ENCODE measurements at places on chromosomes 1 and 21. TPM values are rescaled to one million over a fixed set of nuclear protein-coding genes. Genes with fewer than 3 reads are reported as not detected.

SHISA4 gene
- 0.34 TPM for total RNA-seq

ECE1 gene
- 111 TPM for total RNA-seq

MPZ gene
- 6.4 TPM for total RNA-seq

DNA sequence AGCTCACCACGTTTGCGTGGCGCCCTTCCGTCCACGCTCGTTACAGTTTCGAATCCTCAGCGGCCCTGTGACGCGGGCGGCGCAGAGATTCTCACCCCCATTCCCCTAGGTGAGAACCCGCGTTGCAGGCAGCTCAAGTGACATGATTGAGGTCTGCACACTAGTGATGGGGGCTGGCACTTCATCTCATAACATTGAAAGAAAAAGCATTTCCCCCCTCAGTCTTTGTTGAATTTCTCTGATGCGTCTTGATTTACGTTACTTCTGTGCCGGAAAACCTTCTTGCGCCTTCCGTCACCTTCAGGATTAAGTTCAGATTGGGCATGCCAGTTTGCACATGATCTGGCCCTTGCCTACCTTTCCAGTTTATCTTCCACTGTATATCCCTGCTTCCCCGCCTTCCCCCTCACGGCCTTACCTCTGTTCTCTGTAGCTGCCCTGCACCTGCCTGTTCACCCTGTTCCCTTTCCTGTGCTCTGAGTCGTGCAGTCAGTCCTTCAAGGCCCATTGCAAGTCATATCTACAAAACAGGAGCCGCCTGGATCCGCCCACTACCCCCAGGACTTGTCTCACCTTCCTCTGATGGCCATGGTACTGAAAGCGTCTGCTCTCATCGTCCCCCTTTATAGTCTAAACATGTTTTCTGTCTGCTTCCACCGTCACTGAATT lies 1.1 kb downstream of the CTPS1 start:
- DNase-seq, result peak; percentile 65

GRCh38 chr1:228794173-228794572 lies 58.9 kb downstream of the RHOU start:
- DNase-seq, result peak; percentile 50

DNA sequence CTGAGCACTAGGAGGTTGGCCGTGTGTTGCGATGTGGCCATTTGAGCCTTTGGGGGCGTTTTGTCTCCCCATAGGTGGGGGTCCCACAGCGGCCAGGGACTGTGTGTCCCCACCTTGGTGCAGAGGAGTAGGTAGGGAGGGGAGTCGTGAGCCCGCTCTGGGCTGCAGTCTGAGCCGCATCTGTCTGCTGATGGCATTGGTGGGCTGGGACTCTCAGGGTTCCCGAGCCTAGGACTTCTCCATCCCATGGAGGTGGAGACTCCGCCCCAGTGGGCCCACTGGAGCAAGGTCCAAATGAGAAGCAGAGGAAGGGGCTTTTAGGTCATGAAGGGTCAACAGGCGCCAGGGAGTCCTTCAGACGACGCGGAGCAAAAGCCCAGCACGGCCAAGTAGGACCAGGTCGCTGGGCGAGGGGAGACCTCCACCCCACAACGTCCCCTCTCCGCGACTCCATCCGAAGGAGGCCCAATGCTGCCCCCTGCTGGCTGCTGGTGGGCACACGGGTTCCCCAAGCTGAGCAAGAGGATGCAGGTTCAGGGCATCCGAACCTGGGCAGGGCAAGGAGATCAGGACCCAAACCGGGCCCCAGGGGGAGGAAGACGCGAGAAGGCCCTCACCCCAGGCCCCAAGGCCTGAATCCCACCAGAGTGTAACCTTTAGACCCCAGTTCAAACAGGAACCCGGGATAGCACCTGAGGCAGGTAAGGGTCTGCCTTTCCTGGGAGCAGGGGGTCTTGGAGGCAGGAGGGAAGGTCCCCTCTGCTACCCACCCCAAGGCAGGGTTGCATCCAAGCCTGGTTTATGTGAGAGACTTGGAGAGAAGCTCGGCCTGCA lies 14.9 kb downstream of the TTC34 start:
- DNase-seq, result peak; percentile 65

- DNase-seq, result no peak
Observed at GRCh38 chr1:180241716-180242544, 11.9 kb downstream of the LHX4 start.

- no peak for DNase-seq
Observed at GRCh38 chr1:245419989-245420388, 265.2 kb downstream of the KIF26B start.

Data from activated naive CD4-positive, alpha-beta T cell treated with anti-CD3 and anti-CD28 coated beads, Interleukin-2, amount 50 U/mL, for 72 hours (primary cell).